ENCODE measurements at places on chromosomes 7 and 10.

DNA sequence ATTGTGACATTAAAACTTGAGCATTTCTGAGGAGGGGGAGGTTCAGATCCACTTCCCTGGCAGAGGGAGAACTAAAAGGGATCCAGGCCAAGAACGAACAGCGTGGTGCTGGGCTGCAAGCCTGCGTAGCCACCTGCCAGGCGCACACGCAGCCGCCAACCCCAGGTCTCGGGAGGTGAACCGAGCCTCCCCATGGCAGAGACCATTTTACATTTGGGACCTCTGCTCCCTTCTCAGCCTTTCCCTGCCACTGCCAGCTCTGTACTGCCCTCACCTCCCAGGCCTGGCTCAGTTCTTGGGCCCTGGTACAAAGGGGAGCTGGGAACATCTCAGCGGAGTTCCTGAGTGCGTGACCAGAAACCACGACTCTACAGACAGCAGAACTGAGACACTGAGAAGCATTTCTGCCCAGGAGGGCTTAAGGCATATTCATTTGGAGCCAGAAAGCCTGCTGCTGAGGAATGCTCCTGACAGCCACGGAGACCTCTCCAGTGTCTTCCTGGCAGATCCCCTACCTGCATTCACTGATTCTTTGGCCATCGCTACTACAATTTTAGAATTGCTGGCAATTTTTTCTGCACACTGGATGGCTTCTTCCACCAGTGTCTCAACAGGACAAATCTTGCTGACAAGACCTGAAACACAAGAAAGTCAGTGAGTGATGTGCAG lies 7.6 kb downstream of the ECHS1 start:
- no peak for DNase-seq

DNA sequence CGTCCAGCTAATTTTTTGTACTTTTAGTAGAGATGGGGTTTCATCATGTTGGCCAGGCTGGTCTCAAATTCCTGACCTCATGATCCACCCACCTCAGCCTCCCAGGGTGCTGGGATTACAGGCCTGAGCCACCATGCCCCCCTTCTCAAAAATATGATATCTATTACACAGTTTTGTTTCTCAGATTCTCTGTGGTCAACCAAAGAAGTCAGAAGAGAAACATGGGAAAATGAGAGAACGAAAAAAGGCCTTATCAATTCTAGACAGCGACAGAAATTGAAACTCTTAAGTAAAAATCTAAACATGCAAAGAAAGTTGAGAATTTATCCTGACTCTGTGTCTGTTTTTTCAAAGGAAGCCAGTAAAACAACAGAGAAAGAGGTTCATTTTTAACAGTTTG lies 283.8 kb upstream of the PLXDC2 start:
- DNase-seq, result no peak

DNA sequence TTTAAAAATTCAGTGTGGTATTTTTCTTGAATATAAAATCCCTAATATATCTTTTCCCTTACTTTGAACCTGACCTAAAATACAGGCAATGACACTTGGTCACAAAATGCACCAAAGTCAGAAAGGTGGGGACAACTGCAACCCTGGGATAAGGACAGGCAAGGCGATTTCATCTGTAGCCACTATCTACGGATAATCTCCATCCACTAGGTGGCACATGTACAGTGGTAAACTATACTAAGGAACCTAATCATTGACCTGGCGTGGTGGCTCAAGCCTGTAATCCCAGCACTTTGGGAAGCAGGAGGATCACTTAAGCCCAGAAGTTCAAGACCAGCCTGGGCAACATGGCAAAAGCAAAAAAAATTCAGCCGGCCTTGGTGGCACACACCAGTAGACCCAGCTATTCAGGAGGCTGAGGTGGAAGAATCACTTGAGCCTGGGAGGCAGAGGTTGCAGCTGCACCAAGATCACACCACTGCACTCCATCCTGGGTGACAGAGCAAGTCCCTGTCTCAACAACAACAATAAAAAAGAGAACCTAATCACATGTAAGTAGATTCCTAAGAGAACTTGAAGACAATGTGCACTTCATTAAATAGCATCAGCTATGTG lies 98.9 kb downstream of the KMT2C start:
- no peak for DNase-seq

- DNase-seq, result no peak
Observed at GRCh38 chr7:102253066-102253972, 33.3 kb upstream of the SH2B2 start.

GRCh38 chr10:58044072-58044471 lies 223.6 kb downstream of the IPMK start:
- no peak for DNase-seq

All from activated naive CD4-positive, alpha-beta T cell treated with anti-CD3 and anti-CD28 coated beads, Interleukin-2, amount 50 U/mL, for 16 hours (primary cell).